GM23338 (cell line): ENCODE measurements at places on chromosomes 4 and X. TPM values are rescaled to one million over a fixed set of nuclear protein-coding genes. Genes with fewer than 3 reads are reported as not detected.

DNA sequence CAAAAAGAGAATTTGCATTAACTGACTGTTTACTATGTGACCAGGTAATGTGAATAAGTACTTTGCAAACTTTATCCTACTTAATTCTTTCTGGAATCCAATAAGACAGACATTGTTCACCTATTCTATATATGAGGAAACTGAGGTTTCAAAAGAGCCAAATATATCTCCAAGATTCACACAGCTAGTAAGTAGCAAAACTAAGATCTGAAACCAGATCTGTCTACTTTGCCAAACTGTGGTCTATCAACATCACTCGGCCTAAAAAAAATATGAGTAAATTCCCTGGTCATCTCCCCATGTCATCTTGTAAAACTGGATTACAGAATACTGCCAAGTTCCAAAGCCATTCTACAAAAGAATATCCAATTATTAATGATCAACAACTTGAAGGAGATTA is 52.8 kb downstream of the ANAPC10 start:
- no peak overlapping the region for H3K27ac ChIP-seq
- no peaks in the 10 kb centered on the region for H3K27me3 ChIP-seq
- H3K36me3 ChIP-seq = no peaks in the 10 kb centered on the region
- no peak for DNase-seq
- H3K4me3 ChIP-seq = no peak overlapping the region

GRCh38 chr4:101334963-101335572 is 12.3 kb downstream of the PPP3CA start:
- no peaks in the 10 kb centered on the region for H3K27me3 ChIP-seq
- no peaks in the 10 kb centered on the region for H3K36me3 ChIP-seq
- no peak for DNase-seq
- H3K4me1 ChIP-seq = peaks cover 17% of the 10 kb centered on the region

DNA sequence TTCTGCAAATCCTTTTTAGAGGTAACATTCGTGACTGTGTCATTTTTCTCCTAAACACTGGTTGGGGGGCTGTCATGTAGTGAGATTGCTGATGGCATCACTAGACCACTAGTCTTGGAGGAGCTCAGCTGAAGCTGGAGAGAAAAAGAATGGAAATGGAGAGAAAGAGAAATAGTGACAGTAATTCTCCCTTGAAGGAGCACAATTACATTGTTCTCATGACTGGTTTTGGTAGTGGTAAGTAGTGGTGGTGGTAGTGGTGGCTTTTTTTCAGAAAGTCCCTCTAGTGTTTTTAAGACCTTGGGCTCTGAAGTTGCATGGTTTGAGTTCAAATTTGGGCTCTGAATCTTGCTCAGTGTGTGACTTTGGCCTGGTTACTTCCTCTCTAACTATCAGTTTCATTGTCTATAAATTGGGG is 99.8 kb downstream of the LARP7 start:
- peaks cover 26% of the 10 kb centered on the region for H3K4me1 ChIP-seq
- H3K27me3 ChIP-seq = no peaks in the 10 kb centered on the region
- 0 out of 2 replicates have a peak overlapping the region, but pooled peaks have one; percentile 22 for H3K27ac ChIP-seq
- H3K36me3 ChIP-seq = no peaks in the 10 kb centered on the region
- H3K4me3 ChIP-seq = no peak overlapping the region

DNA sequence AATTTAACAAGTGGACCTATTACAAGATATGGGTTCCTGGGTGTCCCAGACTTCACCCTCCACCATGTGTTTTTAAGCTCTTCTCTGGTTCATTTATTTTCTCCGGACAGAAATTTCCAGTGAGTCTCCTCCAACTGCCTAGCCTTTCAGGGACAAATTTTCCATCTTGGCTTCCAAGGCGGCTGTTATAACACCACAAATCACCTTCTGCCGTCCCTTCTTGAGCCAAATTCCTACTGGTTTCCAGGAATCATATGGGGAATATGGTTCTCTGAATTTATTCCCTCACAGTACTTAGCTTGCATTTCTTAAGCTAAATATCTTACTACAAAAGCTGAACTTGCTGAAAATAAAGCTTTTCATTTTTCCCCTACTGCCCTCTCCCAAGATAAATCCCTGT is 18.8 kb downstream of the NEXMIF start:
- DNase-seq = no peak
- H3K27me3 ChIP-seq = no peaks in the 10 kb centered on the region
- no peak overlapping the region for H3K4me3 ChIP-seq
- no peaks in the 10 kb centered on the region for H3K4me1 ChIP-seq
- no peaks in the 10 kb centered on the region for H3K36me3 ChIP-seq

DNA sequence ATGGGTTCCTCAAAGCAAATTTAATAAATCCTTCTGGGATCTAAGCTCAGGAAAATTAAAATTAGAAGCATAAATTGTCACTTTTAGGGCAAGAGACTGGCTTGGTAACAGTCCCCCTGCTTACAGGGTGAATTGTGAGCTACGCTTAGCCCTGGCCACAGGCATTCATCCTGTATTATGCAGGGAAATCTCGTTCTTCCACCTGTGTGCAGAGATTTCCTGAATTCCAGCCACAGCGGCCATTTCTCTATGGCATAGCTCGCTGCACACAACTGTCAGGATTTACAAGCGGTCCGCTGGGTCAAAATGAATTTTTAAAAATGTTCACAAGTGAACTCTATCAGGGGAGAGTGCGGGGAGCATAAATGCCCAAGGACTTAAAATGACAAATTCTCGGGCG is 111.9 kb downstream of the DCTD start:
- H3K27ac ChIP-seq = no peak overlapping the region
- H3K36me3 ChIP-seq = peaks cover 3% of the 10 kb centered on the region; the same call in 1 of the 2 replicates
- peaks cover 11% of the 10 kb centered on the region; the same call in 1 of the 2 replicates for H3K27me3 ChIP-seq
- no peak overlapping the region for H3K4me3 ChIP-seq
- peaks cover 8% of the 10 kb centered on the region; the same call in 1 of the 2 replicates for H3K4me1 ChIP-seq
- DNase-seq = no peak

GRCh38 chrX:111308039-111308438 is 37.8 kb upstream of the CAPN6 start:
- DNase-seq = no peak
- no peaks in the 10 kb centered on the region for H3K36me3 ChIP-seq
- no peak overlapping the region for H3K4me3 ChIP-seq
- H3K27me3 ChIP-seq = no peaks in the 10 kb centered on the region

- no peak for DNase-seq
- H3K4me1 ChIP-seq = no peaks in the 10 kb centered on the region
- H3K27ac ChIP-seq = no peak overlapping the region
- H3K4me3 ChIP-seq = no peak overlapping the region
- H3K36me3 ChIP-seq = no peaks in the 10 kb centered on the region; the same call in 1 of the 2 replicates
- no peaks in the 10 kb centered on the region for H3K27me3 ChIP-seq
Measured at GRCh38 chr4:18722748-18723191, 701.2 kb upstream of the LCORL start.

DNA sequence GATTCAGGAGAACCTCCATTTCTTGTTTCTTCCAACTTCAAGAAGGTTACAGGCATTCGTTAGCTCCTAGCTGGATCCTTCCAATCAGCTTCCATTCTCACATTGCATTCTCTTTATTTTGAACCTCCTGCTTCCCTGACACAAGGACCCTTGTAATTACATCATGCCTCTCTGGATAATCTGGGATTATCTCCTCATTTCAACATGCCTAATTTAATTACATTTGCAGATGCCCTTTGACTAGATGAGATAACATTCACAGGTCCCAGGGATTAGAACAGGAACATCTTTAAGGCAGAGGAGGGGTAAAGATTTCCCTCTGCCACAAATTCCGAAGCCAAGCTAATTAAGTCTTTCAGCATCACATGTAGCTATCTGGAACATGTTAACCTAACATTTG is 753.8 kb upstream of the PCDH7 start:
- no peaks in the 10 kb centered on the region for H3K4me1 ChIP-seq
- H3K27ac ChIP-seq = no peak overlapping the region
- H3K4me3 ChIP-seq = no peak overlapping the region

- DNase-seq = no peak
- H3K27me3 ChIP-seq = no peaks in the 10 kb centered on the region
- H3K36me3 ChIP-seq = peaks cover 49% of the 10 kb centered on the region
- no peaks in the 10 kb centered on the region for H3K4me1 ChIP-seq
Measured at GRCh38 chrX:40700640-40701342, 34.6 kb downstream of the MED14 start.

DNA sequence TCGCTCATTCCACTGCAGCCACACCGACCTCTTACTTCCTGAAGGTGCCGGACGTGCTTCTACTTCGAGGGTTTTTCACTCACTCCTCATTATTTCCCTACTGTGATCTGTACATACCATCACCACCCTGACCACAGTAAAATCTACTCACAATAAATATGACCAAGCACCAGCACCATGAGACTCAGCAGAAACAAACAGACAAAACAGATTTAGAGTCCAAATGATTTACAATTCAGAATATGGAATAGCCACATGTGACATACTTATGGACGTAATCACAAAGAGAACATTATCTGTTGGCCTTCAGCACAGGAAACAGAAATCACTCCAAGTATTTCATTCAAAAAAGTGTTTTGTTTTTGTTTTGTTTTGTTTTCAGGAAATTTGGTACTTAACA is 16.1 kb upstream of the KLB start:
- no peak overlapping the region for H3K4me3 ChIP-seq
- no peaks in the 10 kb centered on the region for H3K27me3 ChIP-seq
- H3K4me1 ChIP-seq = no peaks in the 10 kb centered on the region
- H3K36me3 ChIP-seq = no peaks in the 10 kb centered on the region

DNA sequence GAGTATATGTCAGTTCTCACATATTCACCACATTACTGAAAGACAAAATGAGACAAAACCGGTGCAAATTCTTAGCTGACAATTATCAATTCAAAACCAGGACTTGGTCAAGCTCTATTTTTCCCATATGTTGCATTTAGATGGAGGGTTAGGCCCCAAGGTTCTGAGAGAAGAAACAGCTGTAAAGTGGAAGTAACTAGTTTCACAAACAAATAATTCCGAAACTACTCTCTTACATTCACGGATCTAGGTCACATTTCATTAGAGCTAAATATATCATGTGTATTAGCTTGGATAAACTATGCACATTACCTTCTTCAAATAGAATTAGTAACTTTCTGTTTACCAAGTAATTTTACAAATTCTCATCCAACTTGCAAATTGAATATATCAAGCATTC is 3.7 kb upstream of the GABRA2 start:
- peaks cover 36% of the 10 kb centered on the region for H3K27me3 ChIP-seq
- DNase-seq = no peak
- peaks cover 7% of the 10 kb centered on the region for H3K4me1 ChIP-seq
- H3K36me3 ChIP-seq = no peaks in the 10 kb centered on the region

GRCh38 chrX:10062352-10062751 is 94.4 kb upstream of the CLCN4 start:
- H3K4me3 ChIP-seq = no peak overlapping the region
- H3K27me3 ChIP-seq = no peaks in the 10 kb centered on the region
- no peaks in the 10 kb centered on the region for H3K36me3 ChIP-seq

- no peaks in the 10 kb centered on the region for H3K36me3 ChIP-seq
- no peaks in the 10 kb centered on the region for H3K27me3 ChIP-seq
- H3K4me1 ChIP-seq = peaks cover 7% of the 10 kb centered on the region
- H3K4me3 ChIP-seq = no peak overlapping the region
- no peak overlapping the region for H3K27ac ChIP-seq
Measured at GRCh38 chr4:86878640-86879039, 13.6 kb downstream of the C4orf36 start.

GRCh38 chr4:534576-535151 is 35.7 kb downstream of the PIGG start:
- DNase-seq = no peak
- H3K27ac ChIP-seq = no peak overlapping the region
- no peaks in the 10 kb centered on the region for H3K27me3 ChIP-seq
- H3K4me3 ChIP-seq = no peak overlapping the region
- 0 out of 2 replicates have a peak, but pooled peaks cover 5% of the 10 kb centered on the region for H3K36me3 ChIP-seq
- no peaks in the 10 kb centered on the region for H3K4me1 ChIP-seq

DNA sequence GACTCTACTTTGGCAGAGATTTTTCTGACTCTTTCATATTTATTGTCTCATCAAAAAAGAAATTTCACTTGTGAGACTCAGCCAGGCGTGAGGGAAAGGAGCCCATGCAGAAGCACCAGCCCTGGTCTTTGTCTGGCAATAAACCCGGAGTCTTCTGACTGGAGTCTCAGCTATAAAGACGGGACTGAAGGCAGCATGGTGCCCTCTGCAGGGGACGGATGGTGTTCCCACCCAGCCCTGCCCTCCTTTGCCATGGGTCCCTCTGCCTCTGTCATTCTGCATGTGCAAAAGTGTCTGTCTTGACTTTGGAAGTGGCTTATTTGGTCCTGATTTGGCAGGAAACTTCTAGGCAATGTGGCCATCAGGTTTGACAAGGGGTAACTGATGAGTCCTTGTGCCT is 14.2 kb downstream of the ZNF185 start:
- peak; percentile 29 for DNase-seq
- H3K27ac ChIP-seq = no peak overlapping the region
- H3K4me3 ChIP-seq = no peak overlapping the region
- no peaks in the 10 kb centered on the region for H3K27me3 ChIP-seq

DNA sequence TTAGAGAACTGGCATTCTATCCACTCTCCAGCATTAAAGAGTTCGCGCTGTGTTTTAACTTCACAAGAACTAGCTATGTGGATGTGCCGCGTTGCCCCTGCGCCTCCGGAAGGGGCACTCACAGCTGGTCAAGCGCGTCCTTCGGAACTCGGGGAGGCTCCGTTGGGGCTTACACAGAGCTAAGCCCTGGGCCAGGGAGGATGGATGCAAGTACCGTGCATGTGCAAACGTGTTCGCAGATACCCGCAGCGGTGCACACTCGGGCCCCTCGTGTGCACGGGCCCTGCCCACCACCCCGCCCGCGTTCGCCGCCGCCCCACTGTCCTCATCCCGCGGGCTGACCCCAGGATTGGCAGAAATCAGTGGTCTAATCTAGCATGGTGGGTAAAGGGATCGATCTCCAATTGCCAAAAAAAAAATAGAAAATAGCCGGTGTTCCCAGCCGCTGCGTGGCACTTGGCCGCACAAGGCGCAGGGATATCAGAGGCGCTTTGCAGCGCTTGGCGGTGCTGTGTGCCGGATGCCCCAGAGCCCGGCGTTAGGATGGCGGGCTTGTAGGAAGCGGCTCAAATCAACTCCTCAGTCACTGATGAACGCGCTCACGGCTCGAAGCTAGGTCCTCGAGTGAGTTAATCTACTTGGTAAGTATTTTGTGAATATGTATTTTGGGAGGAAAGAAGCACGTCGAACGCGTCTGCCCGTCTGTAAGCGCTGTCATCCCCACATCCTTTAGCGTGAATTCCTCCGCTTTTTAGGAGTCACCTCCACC is 989 bp upstream of the PCDH10 start:
- H3K27me3 ChIP-seq = peaks cover 82% of the 10 kb centered on the region
- no peak overlapping the region for H3K27ac ChIP-seq
- peak overlapping the region; percentile 69 for H3K4me3 ChIP-seq
- no peaks in the 10 kb centered on the region for H3K36me3 ChIP-seq
- DNase-seq = peak; percentile 64

- no peaks in the 10 kb centered on the region for H3K36me3 ChIP-seq
- no peak overlapping the region for H3K4me3 ChIP-seq
- H3K27ac ChIP-seq = no peak overlapping the region
- no peaks in the 10 kb centered on the region for H3K27me3 ChIP-seq
Measured at GRCh38 chrX:44072631-44073030, 99.4 kb upstream of the NDP start.

GRCh38 chrX:67544281-67545035 is 637 bp downstream of the AR start:
- peak overlapping the region; percentile 73 for H3K4me3 ChIP-seq
- no peak overlapping the region for H3K27ac ChIP-seq
- peak; percentile 31 for DNase-seq
- H3K36me3 ChIP-seq = no peaks in the 10 kb centered on the region
- peaks cover 13% of the 10 kb centered on the region for H3K27me3 ChIP-seq

GRCh38 chrX:9249051-9249846 is 215.3 kb upstream of the FAM9B start:
- no peak overlapping the region for H3K27ac ChIP-seq
- no peak overlapping the region for H3K4me3 ChIP-seq
- H3K27me3 ChIP-seq = no peaks in the 10 kb centered on the region

Gene MYL5
- total RNA-seq = 2.2 and 4.4 TPM in 2 replicates

Gene GPC3
- 60.1 and 61.2 TPM in 2 replicates for total RNA-seq

Gene ADH1C
- not detected in 2 replicates for total RNA-seq

Gene LANCL3
- 0.54 and 1.8 TPM in 2 replicates for total RNA-seq
